ENCODE measurements at places on chromosomes 4 and X.

DNA sequence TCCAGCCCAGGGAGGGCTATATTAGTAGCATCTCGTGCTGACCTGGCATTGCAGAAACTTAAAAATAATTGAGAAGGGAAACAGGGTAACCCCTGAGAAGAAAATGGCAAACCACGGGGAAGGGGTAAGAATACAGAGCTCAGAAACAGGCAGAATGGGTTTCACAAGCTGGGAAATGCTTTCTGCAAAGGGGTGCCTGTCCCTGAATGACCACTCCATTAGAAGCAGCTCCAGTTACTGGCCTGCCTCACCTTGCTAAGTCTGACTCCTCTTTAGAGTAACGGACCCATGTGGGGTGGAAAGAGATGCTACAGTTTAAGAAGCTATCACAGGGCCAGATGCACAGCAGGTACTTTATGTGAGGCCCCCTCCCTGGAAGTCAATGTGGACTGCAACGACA, 2.5 kb downstream of the WDR1 start:
- DNase-seq = no peak

- no peak for DNase-seq
Observed at GRCh38 chr4:121668368-121669162, 28.2 kb downstream of the ANXA5 start.

DNA sequence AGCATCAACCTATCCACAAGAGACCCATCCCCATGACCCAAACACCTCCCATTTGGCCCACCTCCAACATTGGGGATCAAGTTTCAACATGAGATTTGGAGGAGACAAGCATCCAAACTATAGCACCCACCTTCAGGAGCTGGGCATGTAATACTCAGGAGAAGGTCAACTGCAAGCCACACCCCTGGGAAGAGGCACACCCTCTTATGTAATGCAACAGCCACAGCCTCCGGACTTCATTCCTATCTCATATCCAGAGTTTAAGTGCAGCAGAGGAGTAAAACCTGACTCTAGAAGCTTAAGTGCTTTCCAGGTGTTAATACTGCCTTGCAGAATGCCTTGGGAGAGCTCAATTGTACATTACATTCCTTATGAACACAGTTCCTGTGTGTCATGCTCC, 197.4 kb downstream of the PTTG2 start:
- DNase-seq = no peak

DNA sequence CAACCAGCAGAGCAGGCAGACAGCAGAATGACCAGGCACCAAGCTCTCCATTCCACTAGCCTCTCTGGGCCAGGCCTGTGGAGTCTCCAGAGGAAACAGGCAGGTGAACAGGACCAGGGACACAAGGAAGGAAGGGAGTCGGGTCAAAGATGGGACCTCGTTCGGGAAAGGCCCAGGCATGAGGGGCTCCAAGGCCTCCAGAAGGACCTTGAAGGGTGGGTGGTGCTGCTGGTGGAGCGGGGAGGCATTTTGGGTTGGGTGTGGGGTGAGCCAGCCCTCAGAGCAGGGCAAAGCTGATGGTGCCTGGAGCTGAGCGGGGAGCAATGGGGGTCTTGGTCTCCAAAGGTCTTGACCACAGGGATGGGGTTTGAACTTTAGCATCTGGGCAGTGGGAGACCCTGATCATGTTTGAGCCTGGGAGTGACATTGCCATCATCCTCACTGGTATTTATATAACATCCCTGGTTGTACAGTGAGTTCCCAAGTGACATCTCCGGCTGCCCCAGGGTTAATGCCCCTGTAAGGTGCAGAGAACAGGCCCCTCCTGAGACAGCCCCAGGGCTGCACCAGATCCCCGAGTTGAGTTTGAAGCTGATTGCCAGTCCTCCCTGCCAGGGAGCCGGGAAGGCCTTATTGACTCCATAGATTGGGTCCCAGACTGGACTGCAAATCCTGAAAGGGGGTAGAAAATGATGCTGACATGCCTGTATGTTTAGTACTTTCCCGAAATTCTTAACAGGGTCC, 52.7 kb downstream of the PSAPL1 start:
- DNase-seq = no peak

GRCh38 chr4:89610236-89610635, 226.7 kb downstream of the SNCA start:
- DNase-seq = no peak

- no peak for DNase-seq
Observed at GRCh38 chr4:112196461-112196860, 35.1 kb upstream of the AP1AR start.

DNA sequence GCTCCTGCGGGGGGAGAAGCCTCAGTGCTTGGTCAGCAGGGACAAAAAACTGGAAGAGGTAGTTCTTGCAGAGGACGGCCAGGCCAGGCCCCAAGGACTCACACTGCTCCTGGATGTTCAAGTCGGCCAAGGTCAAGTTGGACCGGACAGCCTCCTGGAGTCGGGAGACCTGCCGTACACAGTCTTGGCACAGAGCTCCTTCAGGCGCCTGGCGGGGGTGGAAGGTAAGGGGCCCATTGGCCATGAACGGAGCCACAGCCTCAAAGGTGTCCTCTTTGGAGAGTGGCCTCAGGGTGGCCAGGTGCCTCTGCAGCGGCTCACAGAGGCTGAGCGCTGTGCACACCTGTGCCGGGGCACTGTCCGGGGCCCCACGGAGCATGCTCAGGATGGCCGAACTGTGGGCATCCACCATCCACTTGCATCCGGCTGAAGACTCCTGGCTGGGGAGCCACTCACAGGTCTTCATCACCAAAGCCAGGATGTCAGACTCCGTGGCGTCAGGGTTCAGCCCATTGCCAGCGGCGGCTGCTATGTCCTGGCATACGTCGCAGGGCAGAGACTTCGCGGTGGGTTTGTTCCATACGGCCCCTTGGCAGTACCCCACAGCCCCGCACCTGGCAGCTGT, 477 bp downstream of the PSAPL1 start:
- DNase-seq = no peak
